Thoracic aorta (tissue), 2 donors: ENCODE measurements at places on chromosomes 7 and 10. TPM values are rescaled to one million over a fixed set of nuclear protein-coding genes. Genes with fewer than 3 reads are reported as not detected.

GRCh38 chr10:77023396-77023795, 614.2 kb downstream of the KCNMA1 start:
- peaks cover 3% of the 10 kb centered on the region for H3K36me3 ChIP-seq
- no peak overlapping the region for H3K27ac ChIP-seq
- no peaks in the 10 kb centered on the region for H3K27me3 ChIP-seq
- H3K4me3 ChIP-seq: no peak overlapping the region
- no peak for DNase-seq
- H3K4me1 ChIP-seq: peaks cover 9% of the 10 kb centered on the region

DNA sequence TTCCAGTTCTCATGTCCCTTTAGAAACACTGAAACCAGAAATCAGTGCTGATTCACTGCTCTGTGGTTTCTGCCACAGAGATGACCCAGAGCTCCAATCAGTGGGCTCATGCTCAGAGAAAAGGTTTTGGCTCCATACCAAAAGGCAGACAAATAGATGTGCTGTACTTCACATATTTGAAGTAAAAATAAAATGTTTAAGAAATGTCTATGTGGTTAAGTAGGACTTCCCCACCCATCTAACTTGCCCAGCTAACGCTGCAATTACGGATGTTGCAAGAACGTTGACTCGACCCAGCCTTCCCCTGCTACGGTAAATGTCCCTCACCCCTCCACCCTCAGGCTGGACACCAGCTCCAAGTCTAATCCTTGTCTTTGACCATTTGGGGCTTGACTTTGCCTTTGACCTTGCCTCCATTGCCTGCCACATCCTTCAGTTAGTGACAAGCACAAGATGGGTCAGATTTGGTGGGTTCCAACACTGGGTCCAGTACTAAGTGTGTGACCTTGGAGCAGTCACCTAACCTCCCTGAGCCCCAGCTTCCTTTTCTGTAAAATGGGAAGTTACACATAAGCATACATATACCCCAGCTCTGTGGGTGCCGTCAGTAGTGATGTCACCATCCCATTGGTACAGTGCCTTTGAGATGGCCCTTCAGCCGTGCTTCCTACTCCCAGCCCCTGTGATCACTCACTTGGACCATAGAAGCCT, 95.8 kb downstream of the CHST15 start:
- no peaks in the 10 kb centered on the region for H3K36me3 ChIP-seq
- H3K27me3 ChIP-seq: no peaks in the 10 kb centered on the region
- peaks cover 23% of the 10 kb centered on the region for H3K4me1 ChIP-seq
- DNase-seq: no peak
- no peak overlapping the region for H3K4me3 ChIP-seq
- no peak overlapping the region for H3K27ac ChIP-seq

GRCh38 chr10:79405995-79406515, 39.4 kb downstream of the ZCCHC24 start:
- peaks cover 95% of the 10 kb centered on the region for H3K4me1 ChIP-seq
- no peaks in the 10 kb centered on the region for H3K36me3 ChIP-seq
- no peaks in the 10 kb centered on the region for H3K27me3 ChIP-seq
- H3K27ac ChIP-seq: no peak overlapping the region
- no peak overlapping the region for H3K4me3 ChIP-seq

- H3K4me1 ChIP-seq: peaks cover 72% of the 10 kb centered on the region
- H3K27me3 ChIP-seq: no peaks in the 10 kb centered on the region
- peak overlapping the region; percentile 79 for H3K27ac ChIP-seq
- H3K36me3 ChIP-seq: no peaks in the 10 kb centered on the region
- peak; percentile 66 for DNase-seq
Measured at GRCh38 chr10:127922675-127923366, 15.9 kb downstream of the PTPRE start.

DNA sequence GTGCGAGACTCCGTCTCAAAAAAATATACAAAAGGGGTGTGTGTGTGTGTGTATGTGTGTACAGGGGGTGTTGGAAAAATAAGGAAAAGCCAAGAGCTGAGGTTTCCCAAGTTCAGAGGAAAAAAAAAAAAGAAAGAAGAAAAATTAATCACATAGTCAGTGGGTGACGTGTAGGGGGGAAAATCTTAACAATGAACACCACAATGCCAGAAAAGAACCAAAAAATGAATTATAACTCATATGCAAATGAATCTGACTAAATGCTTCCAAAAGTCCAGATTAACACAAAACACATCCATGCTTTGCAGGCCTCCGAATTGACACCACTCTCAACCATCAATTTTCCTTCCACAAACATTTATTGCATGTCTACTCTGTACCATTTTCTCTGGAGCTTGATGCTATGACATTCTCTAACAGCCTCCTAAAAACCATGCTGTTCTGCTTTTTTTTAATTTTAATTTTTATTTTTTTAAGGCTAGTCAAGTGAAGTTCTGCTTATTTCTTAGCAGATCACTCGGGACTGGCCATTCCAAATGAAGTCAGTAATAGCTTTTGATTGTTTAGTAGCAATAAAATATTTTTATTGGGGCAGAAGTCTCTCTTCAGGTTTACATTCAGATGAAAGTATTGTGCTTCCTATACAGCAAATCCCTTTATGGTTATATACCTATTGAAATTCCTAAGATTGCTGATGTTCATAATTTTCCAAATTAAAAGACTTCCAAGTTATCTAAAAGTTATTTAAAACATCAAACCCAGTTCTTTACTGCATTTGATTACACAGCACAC, 133.8 kb downstream of the CNOT4 start:
- no peaks in the 10 kb centered on the region for H3K4me1 ChIP-seq
- no peak overlapping the region for H3K4me3 ChIP-seq
- no peak for DNase-seq
- H3K27me3 ChIP-seq: no peaks in the 10 kb centered on the region
- no peak overlapping the region for H3K27ac ChIP-seq
- H3K36me3 ChIP-seq: no peaks in the 10 kb centered on the region

The EBLN1 gene
- total RNA-seq: not detected

GRCh38 chr10:73838827-73839226, 27.4 kb upstream of the NDST2 start:
- H3K36me3 ChIP-seq: peaks cover 69% of the 10 kb centered on the region
- no peaks in the 10 kb centered on the region for H3K27me3 ChIP-seq
- peaks cover 24% of the 10 kb centered on the region for H3K4me1 ChIP-seq
- peak overlapping the region; percentile 83 for H3K27ac ChIP-seq
- H3K4me3 ChIP-seq: no peak overlapping the region
- DNase-seq: no peak

DNA sequence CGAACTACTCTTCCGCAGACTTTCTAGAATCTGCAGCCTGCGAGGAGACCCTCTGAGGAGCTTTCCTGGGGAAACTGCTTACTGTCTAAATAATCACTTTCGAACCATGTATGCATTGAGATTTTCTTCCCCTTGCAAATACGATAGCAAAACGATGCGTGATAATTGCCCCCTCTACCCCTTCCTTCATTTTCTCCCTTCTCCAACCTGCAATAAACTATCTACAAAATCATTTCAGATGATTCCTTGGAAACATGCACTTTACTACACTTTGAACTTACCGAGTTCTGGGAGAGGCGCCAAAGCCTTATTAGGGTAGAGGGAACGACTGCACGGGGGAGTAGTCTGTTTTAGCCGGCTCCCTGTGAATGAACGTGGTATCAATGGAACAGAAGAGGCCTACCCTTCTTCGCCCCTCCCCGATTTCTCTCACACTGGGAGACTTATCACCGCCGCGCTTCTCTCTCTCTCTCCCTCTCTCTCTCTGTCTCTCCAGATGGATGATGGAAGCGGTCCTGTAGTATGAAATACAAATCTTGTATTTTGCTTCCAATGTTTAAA, at the start of gene FGFBP3:
FGFBP3 (minus strand) TSS at position 370 of the 561 bp plus-strand sequence. CDS start 517 bp downstream, outside the sequence.
- H3K4me1 ChIP-seq: peaks cover 16% of the 10 kb centered on the region
- no peaks in the 10 kb centered on the region for H3K36me3 ChIP-seq
- DNase-seq: no peak
- peak within 1 kb of the TSS; percentile 90 for H3K4me3 ChIP-seq

- H3K4me1 ChIP-seq: peaks cover 32% of the 10 kb centered on the region
- no peaks in the 10 kb centered on the region for H3K36me3 ChIP-seq
- peak overlapping the region; percentile 59 for H3K27ac ChIP-seq
- H3K27me3 ChIP-seq: no peaks in the 10 kb centered on the region
- DNase-seq: peak; percentile 38
Measured at GRCh38 chr10:103197174-103197573, 4.1 kb upstream of the NT5C2 start.

GRCh38 chr10:86785968-86786367, 29.5 kb downstream of the BMPR1A start:
- DNase-seq: no peak
- peaks cover 26% of the 10 kb centered on the region for H3K4me1 ChIP-seq
- H3K36me3 ChIP-seq: no peaks in the 10 kb centered on the region
- H3K4me3 ChIP-seq: no peak overlapping the region

GRCh38 chr7:5289355-5289754, 6.6 kb downstream of the SLC29A4 start:
- no peaks in the 10 kb centered on the region for H3K4me1 ChIP-seq
- no peaks in the 10 kb centered on the region for H3K27me3 ChIP-seq
- H3K4me3 ChIP-seq: no peak overlapping the region
- H3K36me3 ChIP-seq: no peaks in the 10 kb centered on the region
- no peak for DNase-seq
- H3K27ac ChIP-seq: no peak overlapping the region

DNA sequence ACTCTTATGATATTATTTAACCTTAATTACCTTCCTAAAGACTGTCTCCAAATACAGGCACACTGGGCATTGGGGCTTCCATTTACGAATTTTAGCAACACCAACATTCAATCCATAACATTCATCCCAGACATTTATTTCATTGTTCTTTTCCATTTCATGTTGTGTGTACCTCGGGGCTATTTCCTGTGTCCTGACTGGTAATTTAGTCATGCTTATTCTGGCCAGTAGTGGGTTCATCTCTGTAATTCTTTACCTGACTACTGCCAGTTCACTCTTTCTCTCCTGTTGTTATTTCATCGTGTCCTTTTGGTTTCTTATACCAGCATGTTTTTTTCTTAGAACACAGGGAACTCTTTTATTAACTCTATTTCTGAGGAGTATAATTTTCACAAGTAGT, 225.7 kb downstream of the PLXDC2 start:
- no peaks in the 10 kb centered on the region for H3K27me3 ChIP-seq
- H3K4me3 ChIP-seq: no peak overlapping the region
- DNase-seq: no peak
- no peak overlapping the region for H3K27ac ChIP-seq
- H3K4me1 ChIP-seq: peaks cover 21% of the 10 kb centered on the region

The FAM237B gene
- total RNA-seq: not detected

DNA sequence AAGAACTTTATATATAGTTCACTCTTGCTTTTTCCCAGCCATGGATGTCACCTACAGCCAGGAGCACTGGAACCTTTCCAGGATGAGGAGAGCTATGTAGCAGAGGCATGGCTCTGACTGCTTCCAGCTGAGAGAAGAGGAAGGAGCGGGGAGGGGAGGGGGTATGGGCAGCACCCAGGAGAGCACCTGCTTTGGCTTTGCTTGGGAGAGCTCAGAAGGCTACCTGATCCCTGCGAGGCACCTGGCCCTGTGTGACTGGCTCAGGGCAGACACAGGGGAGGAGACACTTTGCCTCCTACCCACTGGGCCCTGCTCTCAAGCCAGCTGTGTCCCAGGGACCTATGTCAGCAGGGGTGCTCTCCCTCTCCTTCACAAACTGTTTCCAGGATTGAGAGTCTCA, 67.1 kb downstream of the HK1 start:
- H3K4me3 ChIP-seq: no peak overlapping the region
- no peaks in the 10 kb centered on the region for H3K27me3 ChIP-seq
- H3K36me3 ChIP-seq: peaks cover 25% of the 10 kb centered on the region

- peaks cover 16% of the 10 kb centered on the region for H3K36me3 ChIP-seq
- H3K27me3 ChIP-seq: no peaks in the 10 kb centered on the region
- H3K27ac ChIP-seq: no peak overlapping the region
- DNase-seq: no peak
- H3K4me3 ChIP-seq: no peak overlapping the region
Measured at GRCh38 chr7:102101926-102102325, 184.7 kb upstream of the SH2B2 start.

The OR6V1 gene
- not detected for total RNA-seq

The ETV1 gene
- total RNA-seq: 8.7 TPM

The SYNPO2L gene
- not detected for total RNA-seq

DNA sequence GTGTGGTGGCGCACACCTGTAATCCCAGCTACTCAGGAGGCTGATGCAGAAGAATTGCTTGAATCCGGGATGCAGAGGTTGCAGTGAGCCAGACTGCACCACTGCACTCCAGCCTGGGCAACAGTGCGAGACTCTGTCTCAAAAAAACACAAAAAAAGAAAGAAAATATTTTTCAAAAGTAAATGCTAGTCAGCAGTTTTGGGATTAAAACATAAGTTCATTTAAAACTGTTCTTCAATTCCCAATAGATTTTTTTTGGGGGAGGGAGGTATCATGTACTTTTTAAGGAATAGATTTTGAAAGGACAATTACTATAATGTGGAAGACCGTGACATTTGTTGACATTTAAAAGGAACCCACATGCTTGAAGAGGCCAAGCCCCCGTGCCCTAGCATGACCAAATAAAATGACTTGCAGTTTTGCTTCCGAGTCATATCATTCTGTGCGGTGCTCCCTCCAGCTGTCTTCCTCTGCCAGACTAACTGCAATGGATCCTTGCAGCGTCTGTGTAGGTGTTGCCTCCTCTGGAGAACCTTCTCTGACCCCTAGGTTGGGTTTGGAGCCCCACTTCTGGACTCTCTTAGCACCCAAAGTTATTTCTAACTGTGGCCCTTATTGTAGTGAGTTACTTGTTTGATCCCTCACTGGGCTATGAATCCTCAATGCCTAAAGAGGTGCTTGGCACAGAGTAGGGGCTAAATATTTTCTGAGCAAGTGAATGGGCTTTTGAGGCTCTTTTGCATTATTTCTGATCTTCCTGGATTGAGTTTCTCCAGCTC, 17.4 kb upstream of the HPS1 start:
- H3K4me3 ChIP-seq: no peak overlapping the region
- no peak overlapping the region for H3K27ac ChIP-seq
- no peaks in the 10 kb centered on the region for H3K36me3 ChIP-seq
- no peaks in the 10 kb centered on the region for H3K27me3 ChIP-seq
- H3K4me1 ChIP-seq: no peaks in the 10 kb centered on the region
- DNase-seq: no peak

- H3K4me3 ChIP-seq: no peak overlapping the region
- no peak overlapping the region for H3K27ac ChIP-seq
- H3K4me1 ChIP-seq: no peaks in the 10 kb centered on the region
- H3K36me3 ChIP-seq: no peaks in the 10 kb centered on the region
Measured at GRCh38 chr7:86900886-86901285, 158.6 kb downstream of the ELAPOR2 start.

The PODXL gene
- total RNA-seq: 23.0 TPM

GRCh38 chr10:79246209-79246581, 101.1 kb upstream of the PPIF start:
- H3K36me3 ChIP-seq: no peaks in the 10 kb centered on the region
- H3K27me3 ChIP-seq: no peaks in the 10 kb centered on the region
- H3K4me3 ChIP-seq: peak overlapping the region; percentile 4
- H3K4me1 ChIP-seq: peaks cover 83% of the 10 kb centered on the region
